Thymus (tissue), 14 donors: ENCODE measurements at places on chromosomes 16 and 17. TPM values are rescaled to one million over a fixed set of nuclear protein-coding genes. Genes with fewer than 3 reads are reported as not detected.

Gene XAF1
- total RNA-seq: 41.1 TPM

GRCh38 chr17:77754956-77755355 lies 203.5 kb upstream of the TNRC6C start:
- no peak for DNase-seq
- peaks cover 12% of the 10 kb centered on the region for H3K27me3 ChIP-seq
- H3K4me1 ChIP-seq: no peaks in the 10 kb centered on the region
- H3K36me3 ChIP-seq: no peaks in the 10 kb centered on the region
- H3K27ac ChIP-seq: no peak overlapping the region

Gene CPHXL2
- not detected for total RNA-seq

DNA sequence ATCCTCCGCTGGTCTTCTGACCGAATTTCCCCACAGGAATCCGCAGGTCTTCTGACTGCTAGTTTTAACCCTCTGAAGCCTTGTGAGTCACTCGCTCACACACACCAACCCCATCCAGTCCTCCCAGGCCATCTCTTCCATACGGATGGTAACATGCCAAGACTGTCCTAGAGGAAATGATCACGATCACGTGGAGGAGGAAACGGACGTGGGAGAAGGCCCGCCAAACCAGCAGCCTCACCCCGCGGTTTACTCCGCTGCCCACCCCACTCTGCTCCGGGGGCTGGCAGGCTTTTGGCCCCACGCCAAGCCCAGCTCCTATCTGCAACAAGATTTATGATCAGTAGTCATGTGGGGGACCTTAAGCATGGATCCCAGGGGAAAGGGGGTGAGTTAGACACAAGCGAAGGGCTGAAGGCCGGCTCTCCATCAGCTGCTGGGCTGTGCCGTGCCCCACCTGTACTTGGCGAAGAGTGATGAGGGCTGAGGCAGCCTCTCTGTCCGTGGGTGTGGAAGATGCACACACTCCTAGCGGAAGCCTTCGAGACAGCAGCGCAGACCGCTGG lies 1.5 kb upstream of the FAAP100 start:
- peaks cover 44% of the 10 kb centered on the region for H3K36me3 ChIP-seq
- DNase-seq: no peak
- H3K27ac ChIP-seq: peak overlapping the region; percentile 19
- H3K27me3 ChIP-seq: no peaks in the 10 kb centered on the region
- H3K4me3 ChIP-seq: peak overlapping the region; percentile 87
- peaks cover 15% of the 10 kb centered on the region for H3K4me1 ChIP-seq

DNA sequence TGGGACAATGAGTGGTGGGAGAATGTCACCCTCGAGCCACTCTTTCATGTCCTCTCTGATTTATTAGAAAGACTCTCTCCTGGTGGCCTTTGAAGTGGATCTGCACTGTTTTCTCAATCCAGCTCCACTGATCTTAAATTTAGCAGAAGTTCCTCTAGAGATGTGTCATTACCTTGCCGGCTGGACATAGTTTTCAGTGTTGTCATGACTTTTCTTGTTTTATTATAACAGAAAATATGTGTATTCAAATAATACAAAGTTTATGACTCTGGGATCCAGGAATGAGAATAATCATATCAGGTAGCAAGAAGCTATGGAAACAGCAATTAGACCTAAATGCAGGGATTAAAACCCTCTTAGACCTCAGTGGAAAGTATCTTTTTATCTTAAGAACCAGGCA lies 247.5 kb upstream of the ELAC2 start:
- H3K4me1 ChIP-seq: no peaks in the 10 kb centered on the region
- no peak overlapping the region for H3K27ac ChIP-seq
- no peak overlapping the region for H3K4me3 ChIP-seq

- DNase-seq: no peak
- peaks cover 28% of the 10 kb centered on the region for H3K4me1 ChIP-seq
Observed at GRCh38 chr16:81630635-81631031, 148.5 kb upstream of the PLCG2 start.
